Placental pericyte (primary cell): ENCODE measurements at places on chromosomes 13 and 19. TPM values are rescaled to one million over a fixed set of nuclear protein-coding genes. Genes with fewer than 3 reads are reported as not detected.

The PCP2 gene
- not detected in 2 replicates for total RNA-seq

The PEAK3 gene
- total RNA-seq: not detected in 2 replicates

The HMGB1 gene
- 77.7 and 273 TPM in 2 replicates for total RNA-seq

The NANOS3 gene
- total RNA-seq: 0.43 TPM in 1 of 2 replicates, not detected in the other
